Amniotic stem cell (primary cell): ENCODE measurements at places on chromosomes 16 and 17.

GRCh38 chr17:74407384-74407783 is 24.5 kb upstream of the GPRC5C start:
- DNase-seq: no peak

DNA sequence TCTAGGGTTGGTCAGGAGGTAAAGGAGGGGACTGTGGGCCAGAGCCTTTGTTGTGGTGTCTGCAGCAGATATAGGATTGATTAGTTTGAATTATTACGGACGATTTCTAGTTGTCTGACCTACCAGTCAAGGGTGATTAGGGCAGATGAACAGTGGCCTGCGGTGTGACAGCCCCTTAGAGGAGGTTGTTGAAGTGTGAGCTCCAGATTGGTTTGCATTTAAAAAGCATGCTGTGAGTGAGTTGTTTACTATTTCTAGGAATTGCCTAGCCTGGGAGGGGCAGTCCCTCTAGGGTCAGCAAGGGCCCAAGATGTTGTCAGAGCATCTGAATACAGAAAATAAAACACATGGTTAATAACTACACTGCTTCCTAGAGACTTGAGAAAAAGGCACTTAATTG is 108.8 kb downstream of the ARHGAP44 start:
- no peak for DNase-seq

- no peak for DNase-seq
These were observed 31.0 kb downstream of the CCT6B start for GRCh38 chr17:34930283-34930682.

DNA sequence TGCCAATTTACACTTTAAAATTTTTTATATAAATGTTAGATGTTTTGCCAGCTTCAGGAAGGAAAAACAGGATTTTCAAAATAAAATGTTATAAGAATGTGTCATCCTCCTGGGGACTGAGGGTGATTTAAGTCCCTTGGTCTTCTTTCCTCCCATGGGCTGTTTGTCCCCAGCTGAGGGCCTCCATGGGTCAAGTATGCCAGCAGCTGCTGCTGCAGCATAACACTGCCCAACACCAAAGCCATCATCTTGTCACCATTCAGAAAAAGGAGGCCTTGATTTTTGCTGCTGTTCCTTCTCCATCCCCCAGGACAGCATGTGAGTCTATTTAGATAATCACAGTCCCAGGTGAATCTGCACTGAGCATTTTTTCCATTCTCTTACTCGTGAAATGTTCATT is 188.5 kb downstream of the LGALS9B start:
- DNase-seq: no peak

DNA sequence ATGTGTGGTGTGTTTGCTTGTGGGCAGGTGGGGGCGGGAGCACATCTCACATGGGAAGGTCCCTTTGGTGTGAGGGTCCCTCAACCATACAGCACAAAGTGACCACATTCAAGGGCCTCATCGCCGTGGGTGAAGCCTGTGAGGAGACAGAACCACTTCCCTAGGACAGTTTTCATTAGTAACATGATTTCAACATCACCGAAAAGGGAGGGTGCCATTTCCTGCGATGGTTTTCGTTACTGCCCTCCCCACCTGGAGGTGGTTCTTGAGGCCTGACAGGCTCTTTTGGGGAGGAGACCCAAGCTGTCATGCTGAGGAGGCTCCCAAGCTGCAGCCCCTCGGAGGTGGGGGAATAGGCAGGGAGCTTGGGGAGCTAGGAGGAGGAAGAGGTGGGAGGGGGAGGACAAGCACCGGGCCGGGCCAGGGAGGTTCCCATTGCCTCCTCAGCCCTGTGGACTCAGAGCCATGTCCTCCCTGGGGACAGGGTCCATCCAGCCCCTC is 9.5 kb downstream of the CD300LB start:
- DNase-seq: no peak

GRCh38 chr16:88924834-88925539 is 52.0 kb downstream of the CBFA2T3 start:
- DNase-seq: peak; percentile 86

DNA sequence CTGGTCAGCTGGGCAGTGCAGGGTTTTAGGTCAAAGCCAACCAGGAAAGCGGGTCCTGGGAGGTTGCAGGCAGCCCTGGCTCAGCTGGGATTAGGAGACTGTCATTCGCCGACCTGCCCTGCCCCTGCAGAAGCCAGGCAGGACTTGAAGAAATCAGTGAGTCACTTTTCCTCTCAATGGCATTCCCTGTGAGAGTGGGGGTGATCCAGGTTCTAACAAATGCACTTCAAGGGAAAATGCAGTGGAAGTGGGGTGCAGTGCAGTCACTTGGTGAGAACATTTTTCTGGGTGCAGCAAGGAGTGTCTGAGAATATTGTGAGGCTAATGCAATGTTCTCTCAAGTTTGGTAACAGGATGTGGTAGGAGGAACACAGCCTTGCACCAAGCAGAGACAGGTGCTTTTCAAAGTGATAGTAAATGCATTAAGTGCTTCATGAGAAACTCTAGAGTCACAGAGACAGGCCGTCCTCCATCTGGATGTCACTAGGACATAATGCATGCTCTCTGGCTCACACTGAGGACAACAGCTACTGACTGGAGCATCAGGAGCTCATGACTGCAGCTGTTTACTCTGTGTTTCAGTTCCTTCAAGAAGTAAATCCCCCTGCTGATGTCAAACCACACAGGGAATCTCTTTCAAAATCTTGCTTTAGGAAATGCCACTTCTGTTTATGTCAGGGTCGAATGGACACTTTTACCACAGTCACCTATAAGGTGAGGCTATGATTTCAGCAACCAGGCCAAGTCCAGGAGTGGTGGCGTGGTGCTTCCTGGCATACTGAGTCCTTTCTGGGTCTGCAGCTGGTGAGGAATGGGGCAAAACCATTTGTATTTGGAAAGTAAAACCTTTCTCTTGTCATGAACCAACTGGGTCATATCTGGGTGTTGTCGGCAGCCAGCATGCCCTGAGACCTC is 16.7 kb downstream of the CDK5R1 start:
- DNase-seq: no peak

- no peak for DNase-seq
These were observed 39.2 kb upstream of the SLC12A3 start for GRCh38 chr16:56825826-56826225.

DNA sequence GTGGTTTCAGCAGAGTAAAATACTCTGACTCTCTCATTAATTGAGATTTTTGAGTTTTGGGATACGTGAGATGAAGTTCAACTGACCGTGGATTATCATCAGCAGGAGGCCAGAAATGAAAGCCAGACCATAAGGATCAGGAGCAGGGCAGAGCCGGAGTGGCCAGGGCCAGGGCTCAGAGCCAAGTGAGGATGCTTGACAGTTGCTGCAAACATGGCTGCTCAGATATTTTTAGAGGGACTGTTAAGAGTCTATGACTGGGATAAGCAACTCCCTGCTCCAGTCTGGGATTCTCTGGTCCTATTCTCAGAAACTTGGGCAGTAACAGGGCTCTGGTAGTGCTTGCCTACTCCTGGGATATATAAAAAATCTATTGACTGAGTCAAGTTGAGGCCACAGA is 17.6 kb upstream of the CDH13 start:
- no peak for DNase-seq

GRCh38 chr17:4747847-4748246 is 8.1 kb upstream of the CXCL16 start:
- no peak for DNase-seq

- DNase-seq: no peak
These were observed 101.6 kb upstream of the CES5A start for GRCh38 chr16:55976815-55977214.

GRCh38 chr16:46638947-46639925 is 18.1 kb upstream of the SHCBP1 start:
- DNase-seq: peak; percentile 21

- no peak for DNase-seq
These were observed 266.4 kb downstream of the MAF start for GRCh38 chr16:79334127-79334526.

- no peak for DNase-seq
These were observed 12.4 kb downstream of the NMT1 start for GRCh38 chr17:45073414-45074070.

- DNase-seq: no peak
These were observed 16.2 kb upstream of the CD300E start for GRCh38 chr17:74639704-74640151.

DNA sequence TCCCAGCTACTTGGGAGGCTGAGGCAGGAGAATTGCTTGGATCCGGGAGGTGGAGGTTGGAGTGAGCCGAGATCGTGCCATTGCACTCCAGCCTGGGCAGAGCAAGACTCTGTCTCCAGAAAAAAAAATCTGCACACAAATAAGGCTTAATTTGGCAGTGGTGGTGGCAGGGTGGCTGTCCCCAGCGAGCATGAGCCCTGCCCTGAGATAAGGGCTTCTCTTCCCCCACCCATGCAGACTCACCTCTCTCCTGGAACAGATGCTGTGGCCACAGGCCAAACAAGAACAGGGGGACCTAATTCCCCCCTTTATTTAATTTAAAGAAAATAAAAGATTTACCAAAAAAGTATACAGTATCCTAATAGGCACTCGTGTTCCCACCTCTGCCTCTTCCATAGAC is 157.2 kb downstream of the RAB11FIP4 start:
- no peak for DNase-seq

- no peak for DNase-seq
These were observed 38.2 kb upstream of the CCDC182 start for GRCh38 chr17:57783338-57783742.

- DNase-seq: no peak
These were observed 165.9 kb upstream of the TNRC6C start for GRCh38 chr17:77792626-77793025.

- no peak for DNase-seq
These were observed 2.8 kb upstream of the NTN3 start for GRCh38 chr16:2468233-2468724.

DNA sequence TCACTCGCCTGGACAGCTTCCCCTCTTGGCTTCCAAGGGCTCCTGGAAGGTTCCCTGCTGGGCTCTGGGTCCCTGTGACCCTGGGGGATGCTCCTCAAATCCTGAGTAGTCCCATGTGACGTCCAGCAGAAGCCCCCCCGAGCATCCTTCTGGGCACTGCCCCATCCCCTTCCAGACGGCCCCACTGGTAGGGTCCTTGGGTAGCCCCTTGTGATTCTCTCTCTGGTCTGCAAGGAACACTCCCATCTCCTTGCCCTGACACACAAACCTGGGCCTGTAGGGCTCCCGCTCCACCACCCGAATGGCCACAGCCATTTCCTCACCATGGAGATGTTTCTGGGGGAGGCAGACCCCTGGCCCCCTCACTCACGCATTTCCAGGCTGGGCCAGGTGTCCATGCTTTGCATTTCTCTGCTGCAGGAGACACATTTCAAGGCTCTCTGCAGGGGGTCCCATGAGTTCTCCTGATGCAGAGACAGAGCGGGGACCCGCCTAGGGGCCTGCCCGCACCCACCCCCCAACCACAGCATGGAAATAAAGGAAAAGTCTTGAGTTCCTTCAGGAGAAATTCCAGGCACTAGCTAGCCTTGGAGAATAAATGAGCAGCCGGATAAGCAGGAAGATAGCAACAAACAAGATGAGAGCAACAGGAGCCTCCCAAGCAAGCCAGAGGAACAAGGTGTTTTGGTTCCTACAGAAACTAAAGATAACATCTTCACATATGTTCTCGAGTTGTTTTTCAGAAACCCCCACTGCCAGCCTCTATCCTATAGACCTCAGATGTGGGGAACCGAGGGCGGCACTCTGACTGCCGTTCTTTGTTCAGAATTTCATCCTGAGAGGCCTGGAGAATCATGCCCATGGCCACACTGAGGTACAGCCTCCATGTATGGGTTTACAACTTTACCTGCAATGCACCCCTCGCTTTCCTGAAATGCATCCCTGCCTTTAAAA is 128.8 kb downstream of the MGAT5B start:
- DNase-seq: no peak

GRCh38 chr16:6160871-6161270 is 1063.3 kb upstream of the EEF2KMT start:
- no peak for DNase-seq

GRCh38 chr17:17727111-17727659 is 45.9 kb downstream of the RAI1 start:
- DNase-seq: no peak

DNA sequence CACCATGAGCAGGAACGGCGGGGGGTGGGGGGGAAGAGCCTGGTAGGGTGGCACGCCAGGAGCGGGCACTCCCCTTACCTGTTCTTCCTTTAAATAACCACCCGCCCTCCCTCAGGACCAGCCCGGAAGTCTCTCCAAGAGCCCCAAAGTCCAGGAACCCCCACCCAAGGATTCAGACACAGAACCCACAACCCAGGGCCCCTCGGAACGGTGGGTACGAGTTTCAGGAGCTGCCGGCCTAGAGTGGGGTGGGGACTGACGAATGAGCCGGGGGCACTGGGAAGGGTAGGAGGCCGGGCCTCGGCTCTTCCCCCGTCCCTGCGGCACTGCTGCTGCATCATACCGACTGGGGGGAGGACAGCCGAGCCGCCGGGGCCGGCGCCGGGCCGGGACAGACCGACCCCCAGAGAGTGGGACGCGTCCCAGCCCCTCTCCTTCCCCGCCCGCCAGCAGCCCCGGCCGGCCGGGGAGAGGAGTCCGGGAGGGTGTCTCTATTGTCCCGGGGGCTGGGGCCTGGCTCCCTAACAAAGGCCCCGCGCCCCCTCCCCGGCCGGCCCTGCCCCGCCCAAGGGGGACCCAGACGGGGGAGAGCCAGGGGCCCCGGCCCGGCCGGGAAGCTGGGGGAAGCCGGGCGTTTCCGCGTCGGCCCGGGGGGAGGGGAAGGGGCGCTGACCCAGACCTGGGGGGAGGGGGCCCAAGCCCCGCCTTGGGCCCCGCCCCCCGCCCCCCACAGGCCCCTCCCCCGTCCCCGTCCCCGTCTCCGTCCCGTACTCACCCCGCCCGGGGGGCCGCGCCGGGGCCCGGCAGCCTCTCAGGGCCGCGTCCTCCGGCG is 747 bp downstream of the ATXN7L3 start:
- no peak for DNase-seq

DNA sequence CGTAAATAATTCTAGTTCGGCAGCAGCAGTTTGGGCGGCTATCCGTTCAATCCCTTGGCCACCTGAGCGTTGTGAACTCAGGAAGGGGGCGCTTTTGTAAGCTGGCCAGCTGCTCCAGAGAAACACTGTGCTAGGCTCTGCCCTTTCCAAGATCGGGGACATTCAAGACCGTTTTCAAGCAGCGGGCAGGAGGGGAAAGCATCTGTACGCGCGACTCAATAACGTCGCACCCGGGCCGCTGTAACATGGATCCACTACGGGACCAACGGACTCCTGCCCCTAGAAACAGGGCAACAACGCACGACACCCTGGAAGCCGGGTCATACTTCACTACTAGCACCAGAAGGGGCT is 463 bp downstream of the TOP2A start:
- no peak for DNase-seq

- no peak for DNase-seq
These were observed 28.7 kb upstream of the ATF7IP2 start for GRCh38 chr16:10356870-10357842.
